ENCODE measurements at places on chromosomes 6 and 20. TPM values are rescaled to one million over a fixed set of nuclear protein-coding genes. Genes with fewer than 3 reads are reported as not detected.
A peak's percentile ranks its signal among the peaks of the same experiment; 100 is the strongest.

The LY6G6F gene
- total RNA-seq = not detected

The MCM9 gene
- total RNA-seq = 10.8 TPM

DNA sequence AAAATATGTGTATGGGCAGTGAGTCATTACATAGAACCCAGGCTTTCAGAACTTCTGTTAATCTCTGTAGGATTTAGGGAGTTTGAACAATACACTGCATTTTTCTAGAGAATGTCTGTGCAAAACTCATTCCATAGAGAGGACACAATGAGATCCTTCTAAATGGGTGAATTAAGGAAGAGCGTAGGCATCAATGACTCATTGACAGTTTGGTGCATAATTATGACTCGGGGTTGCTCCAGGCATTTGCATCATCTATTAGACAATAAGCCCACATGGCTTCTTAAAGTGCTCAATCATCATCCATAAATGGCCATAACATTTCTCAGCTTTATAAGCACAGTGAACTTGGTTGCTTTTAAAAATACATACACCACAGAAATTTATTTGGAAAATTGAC, 625.5 kb downstream of the CDH26 start:
- H3K4me1 ChIP-seq = no peaks in the 10 kb centered on the region
- no peaks in the 10 kb centered on the region for H3K27me3 ChIP-seq
- no peaks in the 10 kb centered on the region for H3K36me3 ChIP-seq
- H3K4me3 ChIP-seq = no peak overlapping the region
- DNase-seq = no peak

The MYL9 gene
- 2,202 TPM for total RNA-seq

DNA sequence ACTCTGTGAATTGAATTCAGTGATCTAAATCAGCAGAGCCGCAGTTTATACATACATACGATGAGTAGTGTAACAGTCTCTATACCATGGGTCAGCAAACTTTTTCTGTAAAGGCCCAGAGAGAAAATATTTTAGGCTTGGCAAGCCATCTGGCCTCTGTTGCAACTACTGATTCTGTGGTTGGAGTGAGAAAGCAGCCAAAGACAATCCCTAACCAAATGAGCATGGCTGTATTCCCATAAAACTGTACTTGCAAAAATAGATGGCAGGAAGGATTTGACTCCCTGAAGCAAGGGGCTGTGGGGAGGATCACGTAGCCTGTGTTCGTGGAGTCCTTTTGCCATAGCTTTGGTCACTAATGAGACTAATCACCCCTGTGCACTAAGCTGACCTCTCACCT, 17.9 kb upstream of the MOCS1 start:
- no peaks in the 10 kb centered on the region for H3K36me3 ChIP-seq
- no peak overlapping the region for H3K27ac ChIP-seq
- H3K4me1 ChIP-seq = no peaks in the 10 kb centered on the region
- no peaks in the 10 kb centered on the region for H3K27me3 ChIP-seq
- peak; percentile 79 for DNase-seq
- no peak overlapping the region for H3K4me3 ChIP-seq

DNA sequence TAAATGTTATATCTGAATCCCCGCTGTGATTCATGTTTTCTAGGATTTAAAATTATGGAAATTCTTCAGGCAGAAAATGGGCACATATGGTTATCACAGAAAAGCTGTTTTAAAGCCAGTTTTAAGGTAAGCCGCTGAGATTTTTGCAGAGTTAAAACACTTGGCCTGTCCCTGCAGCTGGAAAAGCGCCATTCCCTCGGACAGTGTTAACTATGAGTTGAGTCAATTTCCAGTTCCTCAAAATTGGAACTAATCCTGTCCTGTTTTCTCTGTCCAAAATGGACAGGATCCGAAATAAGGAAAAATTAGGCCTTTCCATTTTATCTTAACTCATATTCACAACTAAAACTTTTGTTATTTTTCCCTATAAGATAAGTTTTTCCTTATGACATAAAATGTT, 225.2 kb downstream of the SAMD5 start:
- no peak overlapping the region for H3K27ac ChIP-seq
- no peak overlapping the region for H3K4me3 ChIP-seq
- DNase-seq = no peak
- H3K4me1 ChIP-seq = peaks cover 3% of the 10 kb centered on the region

DNA sequence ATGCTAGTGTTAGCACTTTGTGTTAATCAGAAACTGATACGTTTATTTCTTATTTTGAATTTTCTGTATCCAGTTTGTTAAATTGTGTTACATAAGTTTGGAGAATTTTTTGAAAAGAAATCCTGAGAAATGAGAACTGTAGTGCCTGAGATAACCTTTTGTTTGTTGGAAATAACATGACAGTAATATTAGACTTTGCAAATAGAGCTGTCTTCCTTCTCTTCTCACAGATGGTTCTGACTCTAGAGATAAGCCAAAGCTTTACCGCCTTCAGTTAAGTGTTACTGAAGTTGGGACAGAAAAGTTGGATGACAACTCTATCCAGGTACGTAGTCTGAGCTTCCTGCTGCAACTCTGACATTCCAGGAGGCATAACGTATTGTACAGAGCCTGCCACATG, 69.9 kb downstream of the AFDN start:
- peaks cover 30% of the 10 kb centered on the region for H3K36me3 ChIP-seq
- no peak for DNase-seq
- no peak overlapping the region for H3K27ac ChIP-seq
- no peaks in the 10 kb centered on the region for H3K27me3 ChIP-seq

DNA sequence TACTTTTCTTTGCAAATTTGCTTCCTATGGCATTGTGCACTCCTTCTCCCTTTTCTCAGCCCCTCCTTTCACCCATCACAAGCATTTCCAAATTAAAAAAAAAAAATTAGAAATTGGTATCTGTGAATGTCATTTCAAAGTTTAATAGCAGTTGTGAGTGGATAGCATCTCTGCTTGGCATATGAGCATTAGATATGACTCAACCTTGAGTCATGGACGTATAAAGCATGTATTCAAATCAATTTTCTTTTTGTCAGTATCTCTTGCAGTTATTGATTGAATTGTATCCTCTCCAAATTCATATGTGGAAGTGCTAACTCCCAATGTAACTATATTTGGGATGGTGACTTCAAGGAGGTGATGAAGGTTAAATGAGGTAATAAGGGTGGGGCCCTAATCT, 60.1 kb upstream of the MAP3K7 start:
- no peak overlapping the region for H3K27ac ChIP-seq
- DNase-seq = no peak
- H3K27me3 ChIP-seq = no peaks in the 10 kb centered on the region
- H3K36me3 ChIP-seq = no peaks in the 10 kb centered on the region
- no peaks in the 10 kb centered on the region for H3K4me1 ChIP-seq
- H3K4me3 ChIP-seq = no peak overlapping the region

GRCh38 chr6:111468329-111469012, 14.5 kb downstream of the REV3L start:
- DNase-seq = no peak
- H3K27ac ChIP-seq = peak overlapping the region; percentile 5
- no peak overlapping the region for H3K4me3 ChIP-seq
- H3K36me3 ChIP-seq = no peaks in the 10 kb centered on the region

GRCh38 chr6:140766999-140767398, 1365.7 kb upstream of the GJE1 start:
- H3K4me3 ChIP-seq = no peak overlapping the region
- H3K27me3 ChIP-seq = no peaks in the 10 kb centered on the region
- H3K36me3 ChIP-seq = no peaks in the 10 kb centered on the region
- no peak overlapping the region for H3K27ac ChIP-seq

GRCh38 chr6:125015152-125015551, 52.9 kb downstream of the RNF217 start:
- no peaks in the 10 kb centered on the region for H3K27me3 ChIP-seq
- no peaks in the 10 kb centered on the region for H3K36me3 ChIP-seq

The TOMM6 gene
- total RNA-seq = 52.1 TPM

All from esophagus muscularis mucosa (tissue), 4 donors.